B cell (primary cell): ENCODE measurements at places on chromosomes 13 and 19. TPM values are rescaled to one million over a fixed set of nuclear protein-coding genes. Genes with fewer than 3 reads are reported as not detected.

IL4I1 gene
- total RNA-seq, result 3.1 and 3.9 TPM in 2 replicates

IRS2 gene
- 26.9 and 27.7 TPM in 2 replicates for total RNA-seq

RETN gene
- not detected in 2 replicates for total RNA-seq

GRCh38 chr19:31718898-31719297 lies 369.7 kb upstream of the TSHZ3 start:
- no peak for DNase-seq

CDC37 gene
- 178 and 193 TPM in 2 replicates for total RNA-seq

SOX21 gene
- not detected in 2 replicates for total RNA-seq

- DNase-seq, result no peak
Measured at GRCh38 chr19:3162418-3163229, 15.9 kb upstream of the S1PR4 start.

ZIC5 gene
- total RNA-seq, result not detected in 2 replicates

COL5A3 gene
- not detected in 2 replicates for total RNA-seq

- DNase-seq, result no peak
Measured at GRCh38 chr19:57829316-57829715, 783 bp upstream of the ZNF587B start.

MBD3L2 gene
- not detected in 2 replicates for total RNA-seq

DNA sequence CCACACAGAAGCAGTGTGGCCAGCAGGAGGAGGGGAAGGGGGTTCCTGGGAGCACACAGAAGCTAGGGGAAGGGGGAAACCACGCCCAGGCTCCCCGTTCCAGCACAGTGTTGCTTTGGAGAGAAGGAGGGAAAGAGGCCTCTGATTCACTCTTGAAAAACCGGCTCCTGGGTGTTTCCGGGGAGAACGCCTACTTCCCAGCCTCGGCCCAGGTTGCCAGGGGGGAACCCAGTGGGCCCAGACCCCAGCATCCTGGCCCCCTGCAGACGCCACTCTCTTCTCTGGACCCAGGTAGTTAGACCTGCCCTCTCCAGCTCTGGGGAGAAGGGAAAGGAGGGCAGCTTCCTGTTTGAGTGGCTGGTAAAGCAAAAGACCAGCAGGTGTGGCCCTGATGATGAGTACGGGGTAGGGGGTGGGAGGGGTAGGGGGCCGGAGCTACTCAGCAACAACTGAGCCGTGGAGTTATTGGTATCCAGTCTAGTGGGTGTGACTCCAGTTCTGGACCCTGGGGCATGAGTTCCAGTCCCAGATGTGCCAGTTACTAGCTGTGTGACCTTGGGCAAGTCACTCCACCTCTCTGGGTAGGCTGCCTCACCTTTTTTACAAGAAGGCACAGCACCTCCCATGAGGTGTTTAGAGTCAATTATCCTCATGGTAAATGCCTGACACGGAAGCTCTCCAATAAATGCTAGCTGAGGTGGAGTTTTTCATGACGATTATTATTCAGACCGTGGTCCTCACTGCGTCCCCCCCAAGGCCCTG lies 836 bp downstream of the GIPC1 start:
- no peak for DNase-seq

DNA sequence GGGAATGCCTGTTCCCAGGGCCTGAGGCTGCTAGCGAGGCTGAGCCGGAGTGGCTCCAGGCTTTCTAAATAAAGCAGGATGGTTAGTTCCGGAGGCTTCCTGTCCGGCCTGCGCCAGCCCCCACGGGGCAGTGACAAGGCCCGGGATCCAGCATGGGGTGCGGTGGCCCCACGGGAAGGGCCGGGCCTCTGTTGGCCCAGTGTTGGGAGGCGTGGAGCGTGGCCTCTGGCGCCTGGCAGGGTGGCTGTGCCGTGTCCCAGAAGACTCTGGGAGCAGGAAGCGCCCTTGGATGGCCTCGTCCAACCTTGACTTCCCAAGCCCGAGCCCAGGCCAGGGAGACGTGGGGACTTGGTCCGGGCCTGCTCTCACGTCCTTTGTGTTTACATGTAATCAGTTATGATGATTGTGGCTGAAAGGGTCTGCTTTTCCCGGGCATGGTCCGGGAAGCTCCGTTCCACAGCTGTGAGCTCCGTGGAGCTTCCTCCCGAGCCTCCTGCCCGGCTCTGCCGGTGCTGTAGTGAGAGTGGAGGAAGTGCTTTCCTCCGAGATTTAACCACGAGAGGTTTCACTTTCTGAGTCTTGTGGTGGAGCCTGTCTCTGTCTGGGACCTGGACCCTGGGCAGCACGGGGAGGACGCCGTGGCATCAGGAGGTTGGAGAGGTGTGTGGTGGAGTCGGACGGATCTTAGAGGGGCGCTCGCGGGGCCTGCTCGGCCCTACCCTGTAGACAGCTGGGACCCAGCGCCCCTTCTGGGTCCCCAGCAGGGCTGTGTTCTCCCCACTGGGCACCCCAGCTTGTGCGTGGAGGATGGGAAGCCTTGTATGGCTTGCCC lies 4.6 kb downstream of the GNA11 start:
- peak; percentile 68 for DNase-seq

GRCh38 chr13:51998723-51999509 lies 12.3 kb downstream of the ATP7B start:
- no peak for DNase-seq

GRCh38 chr19:17966550-17967256 lies at the start of gene KCNN1:
Gene KCNN1 (plus strand): TSS chr19:17967107. CDS start chr19:17973889, 6,782 bp downstream.
- DNase-seq, result no peak

CEACAM16 gene
- total RNA-seq, result not detected in 2 replicates

DNA sequence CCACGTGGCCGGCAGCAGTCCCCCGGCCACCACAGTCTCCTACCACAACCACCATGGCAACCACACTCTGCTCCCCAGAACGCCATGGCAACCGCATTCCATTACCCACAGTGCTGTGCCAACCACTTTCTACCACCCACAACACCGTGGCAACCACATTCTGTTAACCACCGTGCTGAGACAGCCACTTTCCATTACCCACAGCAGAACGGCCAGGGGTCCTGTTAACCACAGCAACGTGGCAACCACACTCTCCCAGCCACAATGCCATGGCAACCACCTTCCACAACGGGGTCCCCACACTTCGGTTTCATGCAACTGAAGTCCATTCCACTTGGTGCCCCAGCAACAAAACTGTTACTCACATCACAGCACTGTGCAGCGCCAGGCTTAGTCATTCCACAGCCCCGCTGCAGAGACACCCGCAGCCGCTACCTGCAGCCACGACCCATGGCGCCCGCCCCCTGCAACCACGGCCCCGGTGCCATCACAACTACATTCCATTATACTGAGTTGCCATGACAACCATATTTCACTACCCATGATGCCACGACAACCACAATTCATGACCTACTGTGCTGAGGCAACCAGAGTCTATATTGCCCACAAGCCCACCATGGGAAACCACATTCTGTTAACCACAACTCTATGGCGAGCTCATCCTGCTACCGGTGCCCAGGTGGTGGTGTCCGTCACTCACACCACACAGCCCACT lies 10.0 kb downstream of the DPF1 start:
- DNase-seq, result peak; percentile 63

LILRA5 gene
- total RNA-seq, result 0.46 TPM in 1 of 2 replicates, not detected in the other

DNA sequence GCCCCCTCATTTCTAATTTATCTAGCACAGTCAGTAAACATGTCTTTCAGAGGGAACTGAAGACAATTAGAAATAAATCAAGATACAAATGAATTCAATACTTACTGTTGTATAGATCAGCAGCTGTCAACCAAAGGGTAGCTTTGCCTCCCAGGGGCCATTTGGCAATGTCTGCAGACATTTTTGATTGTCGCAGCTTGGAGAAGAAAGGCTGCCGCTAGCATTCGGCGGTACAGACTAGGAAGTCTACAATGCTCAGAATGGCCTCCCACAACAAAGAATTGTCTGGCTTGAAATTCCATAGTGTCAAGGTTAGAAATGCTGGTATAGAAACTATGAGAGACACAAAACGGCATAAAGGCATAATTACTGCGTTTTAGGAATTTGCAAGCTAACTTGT lies 91.6 kb downstream of the RGCC start:
- no peak for DNase-seq

DNA sequence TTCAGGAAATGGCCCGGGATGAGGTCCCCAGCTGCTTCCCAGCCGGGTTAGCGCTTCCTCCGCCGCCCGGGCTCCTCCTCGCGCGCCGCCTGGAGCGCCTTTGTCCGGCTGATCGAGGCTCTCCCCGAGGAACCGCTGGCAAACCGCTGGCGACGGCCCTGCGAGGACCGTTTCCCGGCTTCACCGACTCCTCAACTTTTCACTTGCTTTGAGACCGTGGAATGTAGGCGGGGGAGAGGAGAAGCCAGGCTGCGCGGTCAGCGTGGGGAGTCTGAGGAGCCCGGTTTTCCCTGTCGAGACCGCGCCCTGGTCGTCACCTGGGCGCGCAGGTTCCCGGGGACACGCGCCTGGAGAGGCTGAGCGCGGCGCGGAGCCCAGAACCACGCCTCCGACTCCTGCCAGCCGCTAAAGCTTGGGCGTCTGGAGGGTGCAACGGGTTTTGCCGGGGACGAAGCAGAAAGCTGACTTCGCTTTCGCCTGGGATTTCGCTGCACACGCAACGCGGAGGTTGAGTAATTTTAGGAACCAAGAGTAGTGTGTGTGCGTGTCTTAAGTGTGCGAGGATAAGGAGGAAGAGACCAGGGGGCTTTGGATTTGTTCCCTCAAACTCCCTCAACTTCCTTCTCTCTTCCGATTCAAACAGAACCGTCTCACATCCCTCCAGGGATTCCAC lies 7.3 kb upstream of the DGKH start:
- DNase-seq, result peak; percentile 63

DNA sequence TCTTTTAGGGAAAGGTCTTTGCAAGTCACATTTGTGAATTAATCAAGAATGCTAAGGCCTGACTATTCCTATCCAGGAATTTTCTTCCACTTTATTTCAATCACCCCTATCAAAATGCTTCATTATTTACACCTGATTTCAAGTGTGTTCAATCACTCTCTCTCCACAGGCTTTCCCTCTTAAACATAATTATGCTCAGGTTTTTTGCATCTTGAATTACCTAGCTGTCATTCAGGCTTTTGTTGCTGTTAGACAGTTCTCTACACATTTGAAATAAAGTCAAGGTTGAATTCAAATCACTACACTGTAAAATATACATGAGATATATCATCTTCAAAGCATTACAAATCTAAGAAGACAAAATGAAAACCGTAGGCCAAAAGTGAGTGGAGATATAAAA lies 941.3 kb upstream of the SLITRK1 start:
- DNase-seq, result no peak

GRCh38 chr13:41969072-41969471 lies 8.2 kb upstream of the VWA8 start:
- no peak for DNase-seq

- DNase-seq, result no peak
Measured at GRCh38 chr19:54665530-54665929, 2.7 kb downstream of the LILRB4 start.
